ENCODE measurements at places on chromosomes 13 and 19.

GRCh38 chr19:29370276-29370675, 155.5 kb upstream of the VSTM2B start:
- no peak for DNase-seq

DNA sequence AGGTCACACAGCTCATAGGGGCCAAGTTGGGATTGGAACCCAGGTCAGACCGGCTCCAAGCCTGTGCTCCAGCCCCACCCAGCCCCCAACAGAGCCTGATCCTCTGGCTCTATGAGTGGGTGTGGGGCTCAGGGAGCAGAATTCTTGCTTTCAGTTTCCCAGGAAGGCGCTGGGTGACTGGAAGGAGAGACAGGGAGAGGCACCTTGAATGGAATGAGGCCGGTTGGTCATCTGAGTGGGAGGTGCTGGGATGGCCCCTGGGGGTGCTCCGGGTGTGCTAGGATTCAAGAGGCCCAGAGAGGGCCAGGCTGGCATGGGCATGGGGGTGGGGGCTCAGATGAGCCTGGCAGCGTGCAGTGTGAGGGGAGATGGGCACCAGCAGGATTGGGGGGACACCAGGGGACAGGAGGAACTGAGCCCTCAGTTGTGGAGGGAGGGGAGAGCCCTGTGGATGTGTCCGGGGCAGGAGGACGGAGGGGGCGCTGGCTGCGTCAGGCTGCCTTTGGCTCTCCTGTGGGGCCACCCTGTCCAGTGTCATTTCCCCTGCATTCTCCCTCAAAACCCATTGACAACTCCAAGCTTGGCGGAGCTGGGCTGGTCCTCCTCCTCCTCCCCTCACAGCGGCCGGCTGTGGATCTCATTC, 31.2 kb upstream of the ANKRD10 start:
- no peak for DNase-seq

GRCh38 chr19:30547246-30547645, 175.1 kb downstream of the ZNF536 start:
- DNase-seq: no peak

- no peak for DNase-seq
These were observed 22.6 kb downstream of the ELF1 start for GRCh38 chr13:40996426-40997092.

DNA sequence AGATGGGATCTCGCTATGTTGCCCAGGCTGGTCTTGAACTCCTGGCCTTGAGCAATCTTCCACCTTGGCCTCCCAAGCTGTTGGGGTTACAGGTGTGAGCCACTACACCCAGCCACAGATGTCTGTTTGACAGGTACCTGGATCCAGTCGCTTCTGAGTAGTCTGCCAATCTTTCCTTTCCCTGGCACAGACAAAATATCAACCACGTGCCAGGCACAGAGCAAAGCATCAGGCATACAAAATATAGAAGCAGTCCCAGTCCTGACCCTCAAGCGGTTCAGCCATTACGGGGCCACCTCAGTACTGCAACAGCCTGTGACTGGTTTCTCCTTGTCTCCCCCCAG, 3.8 kb downstream of the ELAVL1 start:
- no peak for DNase-seq

DNA sequence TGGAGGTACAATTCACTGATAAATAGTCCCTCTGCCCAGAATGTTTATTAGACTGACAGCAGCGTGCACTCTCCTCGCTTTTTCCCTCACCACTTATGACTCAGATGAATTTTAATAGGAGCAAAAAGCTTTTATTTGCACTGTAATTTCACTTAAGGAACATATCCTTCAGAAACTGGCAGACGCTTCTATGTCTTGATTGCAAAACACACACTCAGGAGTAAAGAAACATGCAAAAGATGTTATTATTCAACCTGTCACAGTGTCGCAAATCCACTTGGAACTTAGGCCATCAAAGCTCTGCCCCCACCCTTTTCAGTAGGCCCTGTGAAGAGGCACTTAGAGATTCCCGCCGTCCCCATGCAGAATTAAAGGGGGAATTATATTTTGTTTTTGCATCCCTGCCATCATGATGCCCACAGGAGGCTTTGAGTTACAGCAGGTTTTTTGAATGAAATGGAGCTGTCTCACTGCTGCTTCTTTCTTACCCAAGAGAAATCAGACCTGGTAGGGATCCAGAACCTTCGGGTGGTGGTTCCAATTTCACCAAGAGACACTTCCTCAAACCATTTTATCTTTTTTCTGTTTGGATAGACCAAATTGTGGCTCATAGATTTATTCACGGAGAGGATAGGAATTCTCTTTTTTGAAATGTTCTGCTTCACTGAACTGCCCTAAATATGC, 74.5 kb downstream of the GGACT start:
- DNase-seq: no peak

DNA sequence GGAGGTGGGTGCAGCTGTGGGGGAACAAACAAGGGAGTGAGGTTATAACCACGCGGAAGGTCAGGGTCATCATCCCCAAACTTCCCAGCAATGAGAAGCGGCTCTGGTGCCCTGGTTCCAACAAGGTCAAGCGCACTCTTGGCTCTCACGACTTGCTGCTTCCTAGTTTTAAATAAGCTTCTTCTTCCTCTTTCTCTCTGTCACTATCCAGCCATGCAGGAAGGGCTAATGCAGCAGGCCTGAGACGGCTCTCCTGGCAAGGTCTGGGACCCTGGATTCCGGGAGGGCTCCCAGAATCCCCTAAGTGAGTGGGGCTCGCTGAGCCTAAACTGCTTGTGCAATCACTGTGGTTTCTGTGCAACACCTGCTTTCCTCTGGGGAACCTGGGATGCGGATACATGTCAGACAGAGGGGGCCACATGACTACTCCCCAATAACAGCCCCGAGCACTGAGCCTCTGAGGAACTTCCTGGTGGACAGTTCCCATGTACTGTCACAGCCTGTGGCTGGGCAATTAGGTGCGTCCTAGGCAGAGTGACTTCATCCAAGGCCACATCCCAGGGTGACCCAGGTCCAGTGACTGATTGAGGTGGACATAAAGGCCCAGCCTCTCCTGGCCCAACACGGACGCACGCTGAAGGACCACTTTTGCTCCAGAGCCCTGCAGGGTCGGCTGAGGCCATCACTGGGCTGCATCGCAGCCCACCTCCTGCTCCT, 24.2 kb downstream of the VRK3 start:
- DNase-seq: no peak
